Activated CD4-positive, alpha-beta T cell treated with anti-CD3 and anti-CD28 coated beads, Interleukin-2, amount 10 ng/mL, durations not matched to agents 24 days and 14 days (primary cell): ENCODE measurements at places on chromosomes 11 and 22.

- no peak for DNase-seq
Measured at GRCh38 chr11:9787260-9787659, 123.4 kb downstream of the SWAP70 start.

DNA sequence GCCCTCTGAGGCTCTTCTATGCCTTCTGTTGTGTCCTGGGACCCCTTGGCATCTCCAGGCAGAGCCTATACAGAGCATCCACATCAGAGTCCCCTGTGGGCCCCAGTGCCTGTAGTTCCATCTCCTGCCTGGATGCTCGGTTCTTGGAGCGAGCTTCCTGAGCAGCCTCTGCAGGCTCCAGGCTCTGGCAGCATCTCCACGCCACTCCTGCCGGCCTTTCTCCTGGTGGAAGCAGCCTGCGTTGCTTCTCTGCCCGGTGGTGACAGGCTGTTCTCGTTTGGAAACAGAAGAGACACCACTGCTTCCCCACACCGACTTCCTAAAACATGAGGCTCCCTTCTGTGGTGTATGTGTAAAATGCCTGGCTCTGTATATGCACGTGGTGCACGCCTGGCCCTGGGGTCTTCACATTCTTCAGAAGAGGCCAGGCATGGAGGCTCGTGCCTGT, 52.8 kb downstream of the BCR start:
- DNase-seq = no peak

GRCh38 chr22:35725521-35725920, 7.8 kb downstream of the APOL5 start:
- DNase-seq = no peak

DNA sequence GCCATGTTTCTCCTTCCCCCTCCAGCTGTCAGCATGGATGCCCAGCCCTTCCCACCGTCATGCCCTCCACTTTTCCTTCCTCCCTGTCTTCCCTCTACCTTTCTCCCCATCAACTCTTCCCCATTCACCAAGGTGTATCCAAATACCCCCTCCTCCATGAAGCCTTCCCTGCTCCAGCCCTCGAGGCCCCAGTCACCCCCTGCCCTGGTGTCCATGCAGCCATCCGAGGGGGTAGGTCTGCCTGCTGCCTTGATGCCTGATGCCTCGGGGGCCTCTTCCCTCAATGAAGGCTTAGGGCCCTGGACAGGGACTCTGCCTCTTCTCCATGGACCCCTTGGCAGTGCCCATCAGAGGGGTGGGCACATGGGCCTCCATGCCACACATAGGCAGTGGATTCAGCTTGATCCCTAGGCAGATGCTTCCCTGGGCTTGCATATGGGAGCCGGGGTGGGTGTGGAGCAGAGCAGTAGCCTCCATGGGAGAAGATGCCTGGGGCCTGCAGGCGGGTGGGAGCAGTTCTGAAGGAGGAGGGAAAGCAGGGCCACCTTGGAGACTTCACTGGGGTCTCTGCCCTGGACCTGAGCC, 795.8 kb downstream of the BRD1 start:
- no peak for DNase-seq

DNA sequence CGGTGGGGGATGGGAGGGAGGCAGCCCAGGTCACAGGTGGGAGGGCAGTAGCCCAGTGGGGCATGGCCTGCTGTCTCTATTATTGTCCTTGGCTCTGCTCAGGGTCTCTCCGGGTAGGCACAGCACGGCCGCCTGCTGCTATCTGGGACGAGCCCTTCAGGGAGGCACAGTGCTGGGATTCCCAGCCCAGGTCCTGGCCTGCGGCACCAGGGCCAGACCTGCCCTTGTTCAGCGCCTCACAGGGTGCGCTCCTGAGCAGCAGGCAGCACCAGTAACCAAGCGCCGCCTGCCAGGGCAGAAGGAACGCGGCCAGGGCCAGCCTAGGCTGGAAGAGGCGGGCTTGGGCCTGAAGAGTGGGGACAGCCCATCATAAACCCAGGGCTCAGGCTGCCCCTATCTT, 151.0 kb downstream of the MPPED1 start:
- no peak for DNase-seq

GRCh38 chr11:87460279-87460678, 422.5 kb downstream of the TMEM135 start:
- DNase-seq = no peak

DNA sequence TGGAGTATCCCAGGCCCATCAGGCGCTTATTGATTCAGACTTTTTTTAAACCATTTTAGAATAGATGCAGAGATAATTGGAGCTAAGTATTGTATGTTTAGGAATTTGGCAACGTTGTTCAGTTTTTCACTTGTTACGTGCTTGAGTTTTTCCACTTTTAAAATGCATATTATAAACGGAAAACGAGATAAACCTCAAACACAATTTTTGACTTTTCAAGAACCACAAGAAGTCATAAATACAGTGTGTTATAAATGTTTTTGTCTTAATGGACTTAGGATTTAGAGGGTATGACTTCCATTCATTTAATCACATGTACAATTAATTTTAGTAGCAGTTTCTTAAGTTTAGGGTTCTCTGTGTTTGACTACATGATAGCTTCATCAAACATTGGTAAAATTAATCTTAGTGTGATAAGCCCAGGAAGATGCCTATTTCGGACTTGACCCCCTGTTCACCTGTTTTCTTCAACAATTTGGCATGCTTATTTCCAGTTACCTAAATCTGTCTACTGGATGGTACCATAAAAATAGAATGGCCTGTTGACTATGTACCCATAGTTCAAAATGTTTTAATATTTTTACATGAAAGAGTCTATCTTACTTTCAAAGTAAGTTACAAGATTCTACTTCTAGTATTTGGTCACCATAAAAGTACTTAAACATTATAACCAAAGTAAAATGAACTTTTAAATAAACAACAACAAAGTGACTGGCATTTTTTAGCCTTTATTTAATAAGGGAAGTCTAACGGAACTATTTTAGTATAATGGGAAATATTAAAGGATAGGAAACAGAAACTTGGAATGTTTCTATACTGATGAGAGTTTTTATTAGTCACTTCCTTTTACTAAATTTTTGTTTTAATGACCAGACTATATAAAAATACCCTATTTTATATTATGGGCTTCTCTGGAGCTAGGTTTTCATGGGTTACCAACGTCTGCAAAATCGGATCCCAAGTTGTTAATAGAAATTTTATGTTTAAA, 1.4 kb downstream of the ZC3H12C start:
- no peak for DNase-seq

DNA sequence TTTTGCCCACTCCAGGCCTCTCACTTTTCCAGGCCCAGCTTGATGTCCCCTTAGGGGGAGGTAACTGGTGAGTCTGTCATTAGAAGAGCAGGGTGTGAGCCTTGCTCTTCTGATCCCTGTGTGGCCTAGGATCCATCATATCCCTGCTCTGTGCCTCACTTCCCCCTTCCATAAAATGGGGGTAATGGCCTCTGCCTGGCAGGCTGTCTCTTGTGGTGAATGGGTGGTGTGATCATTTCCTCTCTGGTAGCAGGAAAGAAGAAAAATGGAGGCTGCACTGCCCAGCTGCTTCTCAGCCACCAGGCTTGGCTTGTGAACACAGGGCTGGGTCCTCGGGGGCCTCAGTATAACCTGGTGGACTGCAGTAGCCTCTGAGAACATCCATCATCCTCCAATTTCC, 5.6 kb downstream of the ARHGEF17 start:
- DNase-seq = no peak
